ENCODE measurements at places on chromosomes 7 and 10.

DNA sequence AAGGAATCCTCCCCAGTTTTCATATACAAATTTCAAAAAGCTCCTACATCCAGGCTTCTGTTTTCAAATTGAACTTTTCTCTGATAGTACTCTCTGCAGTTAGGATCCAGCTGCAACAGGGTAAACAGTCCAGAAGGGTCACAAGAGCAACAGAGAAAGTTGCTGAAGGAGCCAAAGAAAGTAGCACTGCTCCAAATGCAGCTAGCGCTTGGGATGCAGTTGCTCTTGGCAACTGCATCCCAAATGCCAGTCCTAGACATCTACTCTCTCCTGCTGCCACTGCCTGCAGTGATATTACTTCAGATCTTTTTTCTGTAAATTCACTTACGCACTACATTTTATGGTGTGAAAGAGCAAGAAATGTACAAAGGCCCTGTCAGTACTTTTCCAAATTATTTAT lies 14.6 kb downstream of the GPR37 start:
- no peak for DNase-seq

DNA sequence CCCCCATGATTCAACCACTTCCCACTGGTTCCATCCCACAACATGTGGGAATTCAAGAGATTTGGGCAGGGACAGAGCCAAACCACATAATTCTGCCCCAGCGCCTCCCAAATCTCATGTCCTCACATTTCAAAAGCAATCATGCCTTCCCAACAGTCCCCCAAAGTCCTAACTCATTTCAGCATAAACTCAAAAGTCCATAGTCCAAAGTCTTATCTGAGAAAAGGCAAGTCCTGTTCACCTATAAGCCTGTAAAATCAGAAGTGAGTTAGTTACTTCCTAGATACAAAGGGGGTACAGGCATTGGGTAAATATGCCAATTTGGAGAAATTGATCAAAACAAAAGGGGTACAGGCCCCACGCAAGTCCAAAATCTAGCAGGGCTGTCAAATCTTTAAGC lies 272.9 kb downstream of the MAGI2 start:
- DNase-seq = no peak

DNA sequence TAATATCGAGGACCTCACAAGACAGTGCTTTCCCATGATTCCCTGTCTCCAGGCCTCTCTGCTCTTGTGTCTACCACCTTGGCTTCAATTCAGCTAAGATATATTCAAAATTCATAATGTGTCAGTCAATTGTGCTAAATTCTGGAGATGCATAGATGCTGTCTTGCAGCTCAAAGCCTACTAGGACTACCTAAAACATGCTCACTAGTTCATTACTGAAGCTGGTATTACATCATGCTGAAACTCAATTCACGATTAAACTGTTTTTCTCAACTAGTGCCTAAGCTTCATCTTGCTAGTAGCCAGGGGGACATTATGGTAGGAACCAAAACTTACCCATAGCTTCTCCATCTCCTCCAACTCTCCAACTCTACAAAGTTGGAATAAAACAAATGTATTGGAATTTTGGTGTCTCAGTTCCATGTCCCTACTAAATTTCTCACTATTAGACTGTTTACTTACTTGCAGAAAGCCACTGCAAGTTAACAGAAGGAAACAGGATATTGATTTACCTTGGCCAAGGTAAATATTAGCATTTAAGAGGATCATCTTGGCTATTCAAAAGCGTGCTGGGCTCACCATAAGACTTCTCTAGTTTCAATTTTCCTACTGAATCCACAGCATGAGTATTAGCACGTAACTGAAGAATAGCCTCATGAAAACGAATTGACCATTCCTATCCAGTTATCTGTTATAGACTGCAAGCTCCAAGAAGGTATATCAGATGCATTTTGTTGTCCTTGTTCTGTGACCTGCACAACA lies 53.6 kb downstream of the CREB3L2 start:
- DNase-seq = no peak

GRCh38 chr10:8511026-8511425 lies 456.5 kb downstream of the GATA3 start:
- DNase-seq = no peak

- no peak for DNase-seq
These were observed 1162.5 kb upstream of the C7orf33 start for GRCh38 chr7:147428075-147428474.

- DNase-seq = no peak
These were observed 45.1 kb upstream of the PRKG1 start for GRCh38 chr10:51029172-51029641.
